Inflammatory macrophage treated with lipopolysaccharide for 4 hours (primary cell): ENCODE measurements at places on chromosomes 6 and 20.

DNA sequence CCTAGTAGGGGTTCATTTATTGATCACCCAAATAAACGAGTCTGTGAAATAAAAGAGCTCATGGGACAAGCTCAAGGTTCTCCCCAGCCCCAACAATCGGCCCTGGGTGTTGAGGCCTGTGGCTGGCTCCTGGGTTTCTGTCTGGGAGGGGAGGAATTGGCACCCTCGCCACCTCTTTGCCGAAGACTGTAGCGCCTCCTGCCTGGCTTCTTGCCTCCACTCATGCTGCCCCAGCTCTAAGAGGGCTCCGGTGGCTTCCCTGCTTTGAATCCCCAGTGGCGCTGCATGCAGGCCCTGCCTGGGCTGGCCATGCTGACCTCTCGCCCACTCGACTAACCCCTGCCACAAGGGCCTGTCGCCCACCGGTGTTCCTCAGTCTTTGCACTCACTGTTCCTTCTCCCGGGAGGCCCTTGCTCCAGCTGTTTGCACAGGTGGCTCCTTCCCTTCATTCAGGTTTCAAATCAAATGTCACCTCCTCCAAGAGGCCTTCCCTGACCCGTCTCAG is 5.4 kb downstream of the MLN start:
- no peak for DNase-seq

GRCh38 chr6:111566222-111566734 is 39.4 kb downstream of the TRAF3IP2 start:
- DNase-seq, result no peak

GRCh38 chr6:170086639-170087420 is 204.0 kb downstream of the DLL1 start:
- no peak for DNase-seq

- DNase-seq, result no peak
Measured at GRCh38 chr6:36147294-36147693, 17.0 kb downstream of the MAPK13 start.

- DNase-seq, result no peak
Measured at GRCh38 chr6:8705435-8706020, 270.2 kb upstream of the SLC35B3 start.

- DNase-seq, result no peak
Measured at GRCh38 chr20:10653599-10654249, 20.1 kb downstream of the JAG1 start.
